Hematopoietic multipotent progenitor cell treated with erythropoietin and hydrocortisone succinate and interleukin-3 and kit ligand, for 6 days (in vitro differentiated cells): ENCODE measurements at places on chromosomes 13 and 19.
A peak's percentile ranks its signal among the peaks of the same experiment; 100 is the strongest.

DNA sequence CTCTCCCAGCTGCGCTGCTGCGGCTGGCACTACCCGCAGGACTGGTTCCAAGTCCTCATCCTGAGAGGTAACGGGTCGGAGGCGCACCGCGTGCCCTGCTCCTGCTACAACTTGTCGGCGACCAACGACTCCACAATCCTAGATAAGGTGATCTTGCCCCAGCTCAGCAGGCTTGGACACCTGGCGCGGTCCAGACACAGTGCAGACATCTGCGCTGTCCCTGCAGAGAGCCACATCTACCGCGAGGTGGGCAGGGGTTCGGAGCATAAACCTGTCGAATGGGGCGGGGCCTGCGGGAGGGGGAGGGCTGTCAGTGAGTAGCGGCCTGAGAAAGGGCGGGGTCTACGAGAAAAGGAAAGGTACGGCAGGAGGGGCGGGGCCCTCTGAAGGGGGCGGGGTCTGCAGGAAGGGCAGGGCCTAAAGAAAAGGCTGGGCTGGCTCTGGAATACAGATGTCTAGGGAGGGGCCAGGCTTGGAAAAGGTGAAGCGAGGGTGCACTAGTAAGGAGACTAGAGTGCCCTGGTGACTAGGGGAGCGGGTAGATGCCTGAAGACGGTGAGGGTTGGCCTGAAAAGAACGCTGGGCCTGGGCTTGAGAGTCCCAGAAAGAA lies 3.6 kb downstream of the CD37 start:
- peak; percentile 38 for DNase-seq

DNA sequence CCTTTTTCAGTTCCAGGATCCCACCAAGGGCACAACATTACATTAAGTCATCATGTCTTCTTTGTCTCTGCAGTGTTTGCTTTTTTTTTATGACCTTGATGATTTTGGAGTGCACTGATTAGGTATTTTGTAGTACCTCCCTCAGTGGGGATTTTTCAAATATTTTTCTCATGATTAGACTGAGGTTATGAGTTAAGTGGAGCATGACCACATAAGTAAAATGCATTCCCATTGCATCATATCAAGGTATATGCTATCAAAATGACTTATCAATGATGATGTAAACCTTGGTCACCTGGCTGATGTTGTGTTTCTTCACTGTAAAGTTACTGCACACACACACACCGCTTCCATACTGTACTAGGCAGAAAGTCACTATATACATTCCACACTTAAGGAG lies 96.7 kb upstream of the TRPC4 start:
- no peak for DNase-seq

DNA sequence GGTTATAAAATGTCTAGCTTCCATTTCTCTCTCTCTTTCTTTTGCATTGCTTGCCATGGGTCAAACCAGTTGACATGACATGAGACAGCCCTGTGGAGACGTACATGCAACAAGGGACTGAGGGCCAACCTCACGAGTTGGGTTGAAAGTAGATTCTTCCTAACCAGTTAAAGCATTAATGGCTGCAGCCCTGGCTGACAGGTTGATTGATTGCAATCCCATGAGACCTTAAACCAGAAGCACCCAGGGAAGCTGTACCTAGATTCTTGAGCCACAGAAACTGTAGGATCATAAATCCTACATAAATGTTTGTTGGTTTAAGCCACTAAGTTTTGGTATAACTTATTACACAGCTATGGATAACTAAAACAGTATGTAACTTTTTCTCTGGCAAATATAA lies 373.8 kb downstream of the DACH1 start:
- no peak for DNase-seq

- DNase-seq: peak; percentile 97
Observed at GRCh38 chr19:45615795-45616703, 14.0 kb upstream of the GPR4 start.

- DNase-seq: peak; percentile 42
Observed at GRCh38 chr13:95948656-95949055, 104.5 kb downstream of the UGGT2 start.

GRCh38 chr19:18869781-18870530 lies 26.0 kb downstream of the CERS1 start:
- DNase-seq: no peak

GRCh38 chr13:26756961-26757360 lies 3.6 kb downstream of the GPR12 start:
- no peak for DNase-seq

GRCh38 chr13:37127691-37128241 lies 22.3 kb upstream of the CSNK1A1L start:
- no peak for DNase-seq

- DNase-seq: peak; percentile 82
Observed at GRCh38 chr19:33430674-33431277, 57.3 kb downstream of the CEBPG start.

DNA sequence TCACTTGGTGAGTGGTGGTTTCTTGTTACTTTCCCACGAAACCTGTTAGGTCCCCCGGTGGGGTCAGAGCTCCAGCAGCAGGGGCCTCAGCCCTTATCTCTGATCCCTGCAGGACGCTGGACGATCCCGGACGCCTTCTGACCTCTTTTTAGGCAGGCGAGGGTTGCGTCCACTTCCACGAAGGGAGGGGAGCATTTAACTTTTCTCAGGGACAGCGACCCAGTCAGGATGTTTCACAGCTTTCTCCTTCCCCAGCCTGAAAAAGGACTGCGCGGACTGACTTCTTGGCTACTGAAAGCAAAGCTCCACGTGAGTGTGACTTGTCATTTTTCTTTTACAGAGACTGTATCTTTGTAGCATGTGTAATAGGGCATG lies 692 bp downstream of the ZNF234 start:
- peak; percentile 63 for DNase-seq

DNA sequence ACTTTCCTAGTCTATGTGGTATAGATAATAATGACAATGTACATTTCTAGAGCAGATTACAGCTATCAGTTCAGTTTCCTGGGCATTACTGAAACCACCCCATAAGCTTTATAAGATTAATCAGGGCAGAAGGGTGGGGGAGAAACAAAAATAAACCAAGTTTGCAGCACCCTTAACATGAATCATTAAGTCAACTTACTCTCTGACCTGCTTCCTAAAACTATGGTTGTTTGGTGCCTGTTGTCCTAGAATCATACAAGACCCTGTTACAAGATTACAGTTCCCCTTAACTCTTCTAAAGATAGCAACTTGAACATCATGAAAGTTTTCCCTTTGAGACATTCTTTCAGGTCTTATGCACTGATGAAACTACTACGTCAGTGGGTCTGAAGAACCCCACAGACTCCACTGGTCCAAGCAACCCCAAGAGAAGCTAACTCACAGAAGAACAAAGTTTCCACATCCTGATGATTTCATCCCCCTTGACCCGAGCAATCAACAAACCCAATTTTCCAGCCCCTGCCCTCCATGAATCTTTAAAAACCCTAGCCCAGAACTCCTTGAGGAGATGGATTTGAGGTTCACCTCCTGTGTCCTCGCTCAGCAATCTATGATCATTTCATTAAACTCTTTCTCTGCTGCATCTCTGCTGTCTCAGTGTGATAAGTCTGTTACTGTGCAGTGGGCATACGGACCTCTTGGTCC lies 336.5 kb downstream of the FOXO1 start:
- DNase-seq: peak; percentile 59

- DNase-seq: peak; percentile 38
Observed at GRCh38 chr19:48618278-48618915, 581 bp downstream of the RPL18 start.

- no peak for DNase-seq
Observed at GRCh38 chr19:32349051-32349450, 3.6 kb downstream of the ZNF507 start.

DNA sequence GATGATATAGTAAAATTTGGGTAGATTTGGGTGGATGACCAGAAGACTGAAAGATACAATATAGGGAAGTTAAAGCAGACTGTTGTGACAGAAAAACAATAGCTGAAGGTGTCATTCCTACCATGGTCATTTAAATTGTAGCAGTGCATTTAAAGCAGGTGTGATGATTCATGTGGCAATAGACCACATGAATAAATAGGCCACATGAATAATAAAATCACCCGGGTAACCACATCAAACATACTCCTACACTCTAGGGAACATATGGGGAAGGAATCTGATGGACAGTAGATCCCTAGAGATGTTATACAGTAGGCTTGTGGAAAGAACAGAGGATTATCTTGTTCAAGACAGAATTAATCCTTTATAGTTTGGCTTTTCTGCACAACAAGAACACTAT lies 392.6 kb downstream of the SLITRK5 start:
- DNase-seq: no peak

DNA sequence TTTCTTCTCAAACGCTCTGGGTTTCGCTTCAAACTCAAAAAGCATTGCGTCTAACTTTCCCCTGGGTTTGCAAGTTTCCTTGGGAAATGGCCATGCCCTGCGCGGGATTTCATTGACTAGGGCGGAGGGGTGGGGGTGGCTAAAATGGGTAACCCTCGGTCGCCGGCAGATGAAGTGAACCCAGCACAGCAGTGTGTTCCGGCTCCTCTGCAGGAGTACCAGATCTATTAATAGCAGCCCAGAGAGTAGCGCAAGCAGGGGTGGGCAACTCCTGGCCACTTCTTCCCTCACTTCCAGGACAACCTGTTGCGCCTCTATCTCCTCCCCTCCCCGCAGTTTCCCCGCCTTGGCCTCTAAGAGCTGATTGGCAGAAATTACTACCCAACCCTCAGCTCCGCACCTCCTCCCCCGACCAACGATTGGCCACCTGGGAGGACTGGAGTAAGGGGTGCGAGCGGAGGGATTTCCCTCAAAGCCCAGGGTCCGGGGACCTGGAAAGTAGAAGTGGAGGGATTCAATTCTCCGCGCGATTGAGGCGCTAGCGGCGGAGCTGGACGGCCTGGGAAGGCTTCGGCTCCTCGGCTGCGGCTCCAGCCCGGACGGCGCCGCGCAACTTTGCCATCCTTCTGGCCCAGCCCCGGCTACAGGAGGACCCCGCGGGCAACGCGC lies at the start of gene FREM2:
Gene FREM2 (plus strand): TSS at position 501 of the 669 bp plus-strand sequence. CDS start 268 bp downstream, outside the sequence.
- DNase-seq: no peak

DNA sequence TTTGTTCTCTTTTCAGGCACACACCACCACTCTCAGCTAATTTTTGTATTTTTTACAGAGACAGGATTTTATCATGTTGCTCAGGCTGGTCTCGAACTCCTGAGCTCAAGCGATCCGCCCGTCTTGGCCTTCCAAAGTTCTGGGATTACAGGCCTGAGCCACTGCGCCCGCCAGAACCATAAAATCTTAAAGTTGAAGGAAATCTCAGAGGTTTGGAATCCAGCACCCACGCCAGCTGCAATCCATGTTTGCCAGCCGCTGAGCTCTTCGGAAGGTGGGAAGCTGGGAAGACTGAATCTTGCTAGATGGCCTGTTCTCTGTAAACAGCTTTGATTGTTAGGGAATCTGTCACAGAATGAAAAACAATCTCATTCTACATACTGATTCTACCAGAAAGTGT lies 38.5 kb downstream of the SPATA13 start:
- no peak for DNase-seq
